Left renal cortex interstitium (tissue), 4 donors: ENCODE measurements at places on chromosomes 4 and X.

- DNase-seq, result no peak
Measured at GRCh38 chr4:171947400-171947799, 134.2 kb downstream of the GALNTL6 start.

DNA sequence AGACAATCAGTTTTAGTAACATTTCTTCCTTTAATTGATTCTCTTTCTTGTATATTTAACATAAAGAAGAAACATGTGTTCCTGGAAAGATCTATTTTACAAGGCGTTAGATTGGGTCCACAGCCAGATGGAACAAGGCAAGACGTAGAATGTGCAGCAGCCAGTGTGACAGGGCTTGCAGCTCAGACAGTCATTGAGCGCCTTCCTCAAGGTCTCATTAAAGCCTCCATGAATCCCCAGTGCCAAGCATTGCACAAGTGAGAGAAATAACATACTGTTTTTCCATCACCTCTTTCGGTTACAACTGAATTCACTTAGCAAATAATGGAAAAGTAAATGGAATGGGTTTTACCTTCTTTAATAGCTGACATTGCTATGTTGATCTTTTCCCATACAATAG is 292.5 kb downstream of the USP46 start:
- no peak for DNase-seq

DNA sequence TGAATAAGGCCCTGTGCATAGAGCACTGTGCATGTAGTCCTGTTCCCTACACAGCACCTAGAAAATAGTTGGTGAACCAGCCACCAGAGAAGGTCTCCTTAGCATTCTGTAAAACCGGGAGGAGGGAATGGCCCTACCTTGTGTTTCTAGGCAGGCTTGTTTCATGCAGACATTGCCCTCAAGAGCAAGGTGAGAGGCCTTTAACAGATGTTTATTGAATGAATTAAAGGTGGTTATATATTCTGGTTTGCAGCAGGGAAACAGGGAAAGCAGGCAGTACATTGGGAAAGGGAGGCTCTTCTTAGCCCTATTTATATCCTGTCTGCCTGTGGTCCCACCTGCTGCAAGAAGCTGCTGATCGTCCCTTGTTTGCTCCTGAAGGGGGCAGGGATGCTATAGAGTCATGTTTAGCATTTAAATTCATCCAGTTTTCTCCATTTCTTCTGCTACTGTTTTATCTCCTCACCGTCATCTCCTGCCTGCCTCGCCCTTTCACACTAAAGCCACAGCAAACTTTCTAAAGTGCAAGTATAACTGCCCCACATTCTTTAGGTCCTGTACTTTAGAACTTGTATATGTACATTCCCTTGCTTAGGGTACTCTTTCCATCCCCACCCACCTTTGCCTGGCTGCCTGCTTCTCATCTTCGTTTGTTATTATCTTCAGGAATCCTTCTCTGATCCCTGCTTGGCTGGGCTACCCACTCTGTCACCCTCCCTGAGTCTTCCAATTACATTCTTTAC is 60.3 kb downstream of the EGF start:
- DNase-seq, result no peak

DNA sequence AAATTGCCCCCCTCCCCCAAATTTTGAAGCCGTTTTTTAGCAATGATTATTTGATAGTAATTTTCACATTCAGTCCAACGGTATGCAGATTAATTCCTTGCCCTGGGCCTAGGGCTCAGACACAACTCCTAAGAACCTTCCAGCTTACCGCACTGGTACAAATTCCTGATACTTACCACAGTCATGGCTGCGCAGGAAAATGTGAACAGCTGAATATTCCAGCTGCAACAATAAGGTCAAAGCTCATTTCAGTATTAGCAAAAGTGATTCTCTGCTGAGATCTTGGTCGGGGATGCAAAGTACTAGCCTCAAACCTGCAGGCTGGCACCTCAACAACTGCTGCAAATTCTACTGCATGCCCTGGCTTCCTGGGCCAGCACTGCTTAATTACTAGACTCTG is 3.0 kb downstream of the ATP11C start:
- DNase-seq, result no peak

GRCh38 chrX:21438792-21439191 is 64.6 kb downstream of the CNKSR2 start:
- DNase-seq, result no peak

GRCh38 chr4:54723220-54723619 is 65.5 kb downstream of the KIT start:
- DNase-seq, result no peak

GRCh38 chr4:74331944-74332343 is 23.7 kb downstream of the EPGN start:
- no peak for DNase-seq
